ENCODE measurements at places on chromosomes 12 and 14.

- DNase-seq: no peak
These were observed 8.6 kb upstream of the CHD4 start for GRCh38 chr12:6615802-6616201.

GRCh38 chr14:70855486-70855885 lies 46.2 kb upstream of the MAP3K9 start:
- DNase-seq: no peak

- DNase-seq: no peak
These were observed 213.2 kb upstream of the FOXN3 start for GRCh38 chr14:89630101-89630829.

- no peak for DNase-seq
These were observed 459.7 kb downstream of the GXYLT1 start for GRCh38 chr12:41684997-41685396.

DNA sequence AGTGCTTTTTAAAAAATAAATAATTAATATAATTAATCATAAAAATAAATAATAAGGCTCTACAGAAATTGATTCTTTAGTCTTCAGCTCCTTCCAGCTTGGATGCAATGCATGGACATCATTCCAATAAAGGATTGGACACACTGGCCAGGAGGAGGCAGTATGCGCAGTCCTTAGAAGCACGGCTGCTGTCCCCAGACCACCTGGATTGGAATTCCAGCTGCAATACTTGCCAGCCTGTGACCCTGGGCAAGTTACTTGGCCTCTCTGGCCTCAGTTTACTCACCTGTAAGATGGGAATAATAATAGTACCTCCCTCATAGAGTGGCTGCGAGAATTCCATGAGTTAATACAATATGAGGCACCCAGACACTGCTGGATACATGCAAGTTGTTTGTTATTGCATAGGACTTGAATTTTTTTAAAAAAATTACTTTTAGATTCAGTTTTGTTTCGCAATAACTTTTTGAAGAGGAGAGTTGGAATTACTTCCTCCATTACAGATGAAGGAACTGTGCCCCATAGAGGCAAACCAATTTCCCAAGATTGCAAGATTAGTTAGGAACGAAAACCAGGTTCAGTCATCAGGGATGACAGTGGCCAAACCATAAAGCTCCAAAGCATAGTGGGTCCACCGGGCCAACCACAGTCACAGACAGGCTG lies 12.2 kb downstream of the RPH3A start:
- DNase-seq: no peak

DNA sequence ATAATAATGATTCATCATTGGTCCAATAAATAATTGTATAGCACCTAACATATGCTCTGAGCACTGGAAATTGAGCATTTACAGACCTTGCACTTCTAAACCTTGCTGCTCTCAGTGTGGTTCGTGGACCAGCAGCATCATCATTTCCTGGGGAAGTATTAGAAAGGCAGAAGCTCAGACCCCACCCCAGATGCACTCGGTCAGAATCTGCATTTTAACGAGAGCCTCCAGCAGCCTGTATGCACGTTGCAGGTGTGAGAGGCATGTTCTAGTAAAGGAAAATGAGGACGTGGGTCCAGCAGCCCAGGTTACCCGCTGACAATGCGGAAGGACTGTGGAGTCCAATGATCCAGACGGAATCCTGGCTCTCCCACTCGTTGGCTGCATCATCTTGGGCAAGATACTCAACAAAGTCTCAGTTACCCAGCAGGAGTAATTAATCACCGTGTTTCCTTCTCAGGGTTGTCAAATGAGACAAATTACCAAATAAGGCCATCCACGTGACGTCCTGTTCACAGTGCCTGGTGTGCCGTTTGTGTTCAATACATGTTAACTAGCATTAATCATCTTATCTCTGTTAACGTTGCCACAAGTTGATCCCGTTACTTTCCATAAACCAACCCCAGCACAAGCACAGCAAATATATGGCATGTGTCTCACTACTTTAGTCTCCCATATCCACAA lies 49.2 kb upstream of the CCND2 start:
- DNase-seq: no peak

Measured in NCI-H748 treated with DMSO at 0.1 percent for 48 hours (cell line).